RPMI7951 (cell line): ENCODE measurements at places on chromosomes 3 and 15.

GRCh38 chr15:70236341-70237086, 138.8 kb upstream of the TLE3 start:
- DNase-seq: peak; percentile 95

- DNase-seq: no peak
Measured at GRCh38 chr3:5828251-5828650, 640.7 kb downstream of the EDEM1 start.

DNA sequence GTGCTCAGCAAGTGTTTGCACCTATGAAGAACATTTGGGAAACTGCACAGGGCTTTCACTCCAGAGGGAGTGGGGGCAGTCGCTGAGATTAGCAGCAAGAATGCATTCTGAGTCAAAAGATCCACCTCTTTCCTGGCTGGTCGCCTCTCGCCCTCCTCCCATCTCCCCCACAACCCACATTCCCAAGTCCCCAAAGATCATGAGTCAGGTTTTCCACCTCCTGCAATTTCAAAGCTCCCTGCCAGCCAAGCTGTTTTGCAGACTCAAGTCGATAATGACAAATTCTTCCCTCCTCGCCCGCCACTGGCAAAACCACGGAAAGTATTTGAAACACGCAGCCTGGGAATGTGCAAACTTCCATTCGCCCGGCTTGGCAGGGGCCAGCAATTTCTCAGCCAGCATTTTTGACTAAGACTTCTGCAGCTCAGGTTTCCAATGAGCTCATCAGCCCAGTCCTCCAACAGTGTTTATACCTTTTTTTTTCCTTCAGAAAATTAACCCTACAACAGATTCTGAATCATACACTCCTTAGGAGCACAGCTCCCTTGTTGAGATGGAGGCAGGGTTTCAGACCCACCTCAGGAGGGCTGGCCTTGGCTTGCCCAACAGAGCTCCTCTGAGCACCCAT, 181.4 kb downstream of the SMAD6 start:
- peak; percentile 100 for DNase-seq

DNA sequence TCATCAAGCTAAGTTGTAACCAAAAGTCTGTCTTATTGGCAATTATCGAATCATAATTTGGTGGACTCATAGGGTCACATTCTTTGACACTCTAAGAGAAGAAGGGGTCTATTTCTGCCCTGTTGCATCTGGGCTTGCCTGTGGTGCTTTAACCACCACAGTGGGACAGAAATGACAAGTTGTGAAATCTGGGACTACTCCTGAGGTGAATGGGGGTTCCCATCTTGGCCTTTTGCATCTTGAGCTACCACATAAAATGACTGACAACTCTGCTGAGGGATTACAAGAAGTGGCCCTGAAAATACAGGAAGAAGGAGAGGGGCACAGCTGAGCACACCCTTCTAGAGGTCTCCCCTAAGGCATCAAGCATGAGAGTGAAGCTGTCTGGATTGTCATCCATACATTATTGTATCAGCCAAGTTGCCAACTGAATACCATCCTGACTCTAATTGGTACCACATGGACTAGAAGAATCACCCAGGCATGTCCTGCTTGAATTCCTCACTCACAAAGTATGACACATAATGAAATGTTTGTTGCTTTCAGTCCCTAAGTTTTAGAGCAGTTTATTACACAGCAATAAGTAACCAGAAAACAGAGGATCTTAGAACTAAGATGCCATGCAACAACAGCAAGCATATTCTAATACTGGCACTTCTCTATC, 306.5 kb downstream of the ROBO1 start:
- DNase-seq: peak; percentile 1

DNA sequence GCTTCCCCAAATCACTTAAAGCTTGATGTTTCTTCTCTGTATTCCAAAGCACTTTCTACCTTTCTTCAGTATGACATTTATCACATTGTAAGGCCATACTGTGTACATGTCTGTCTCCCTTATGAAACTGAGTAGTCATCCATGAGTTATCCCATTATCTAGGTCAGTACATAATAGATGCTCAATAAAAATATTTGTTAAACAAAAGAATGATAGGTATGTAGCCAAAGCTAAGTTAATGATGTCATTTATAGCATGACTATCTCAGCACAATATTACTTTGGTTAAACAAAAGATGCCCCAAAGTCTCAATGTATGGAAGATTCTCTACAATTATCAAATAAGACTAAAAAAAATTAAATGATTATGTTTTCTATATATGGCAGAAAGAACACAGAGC, 3.1 kb upstream of the TMCO5A start:
- no peak for DNase-seq

- no peak for DNase-seq
Measured at GRCh38 chr3:196988241-196989029, 19.8 kb upstream of the PIGZ start.

DNA sequence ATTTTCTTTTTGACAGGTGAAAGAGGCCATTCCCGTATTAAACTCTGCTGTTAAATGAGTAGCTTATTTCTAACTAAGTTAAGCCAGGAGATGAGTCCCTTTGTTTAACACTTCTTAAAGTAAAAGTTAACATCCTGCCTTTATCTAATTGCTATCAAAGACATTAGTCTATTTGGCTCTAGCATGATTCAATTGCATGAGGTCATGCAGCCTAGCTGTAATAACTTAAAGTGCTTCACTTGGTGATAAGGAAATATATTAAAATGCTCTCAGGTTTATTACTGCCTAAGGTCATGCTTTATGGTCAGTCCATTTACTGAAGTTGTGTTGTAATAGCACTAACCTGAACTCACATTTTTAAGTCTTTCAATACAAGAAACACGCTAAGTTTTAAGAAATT, 82.3 kb upstream of the MLF1 start:
- no peak for DNase-seq

DNA sequence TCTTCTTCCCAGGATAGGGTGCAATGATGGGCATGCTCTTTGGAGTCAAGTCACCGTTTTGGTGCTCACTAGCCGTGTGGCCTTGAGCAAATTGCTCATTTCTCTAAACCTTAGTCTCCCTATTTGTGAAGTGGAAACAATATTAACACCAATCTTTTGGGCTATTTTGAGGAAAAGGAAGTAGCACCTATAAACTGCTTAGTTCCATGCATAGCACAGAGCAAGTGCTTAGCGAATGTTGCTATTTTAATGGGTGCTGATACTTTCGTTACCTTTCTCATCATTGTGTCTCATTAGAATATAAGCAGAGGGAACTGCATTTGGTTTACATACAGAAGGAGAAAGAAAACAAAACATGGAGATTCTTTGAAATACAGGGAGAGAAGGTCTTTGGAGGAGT, 66.1 kb downstream of the BOC start:
- no peak for DNase-seq

GRCh38 chr3:117541721-117542120, 832.1 kb downstream of the TUSC7 start:
- DNase-seq: no peak

- DNase-seq: no peak
Measured at GRCh38 chr15:25688166-25688565, 175.0 kb downstream of the ATP10A start.

DNA sequence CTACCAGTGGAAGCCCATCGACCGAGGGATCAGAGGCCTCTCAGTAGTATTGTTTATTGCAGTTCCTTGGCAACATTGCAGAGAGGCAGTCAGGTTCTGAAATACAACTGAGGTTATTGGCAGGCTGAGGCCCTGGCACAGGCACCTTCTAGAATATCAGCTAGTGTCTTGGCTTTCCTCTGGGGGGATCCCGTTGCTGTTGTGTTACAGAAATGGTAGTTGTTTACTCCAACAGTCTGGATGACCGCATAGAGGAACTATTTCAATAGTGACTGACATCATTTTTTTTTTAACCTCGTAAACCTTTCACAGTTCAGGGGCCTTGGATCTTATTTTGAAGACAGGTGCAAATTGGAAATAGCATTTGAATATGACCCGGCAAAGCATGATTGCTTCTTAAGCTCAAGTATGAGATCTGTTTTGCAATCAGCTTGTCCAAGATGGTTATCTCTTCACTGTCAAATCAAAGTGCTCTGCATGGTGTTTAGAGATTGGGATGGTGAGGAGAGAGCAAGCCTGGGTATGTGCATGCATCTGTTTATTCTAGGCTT, 63.9 kb downstream of the PGPEP1L start:
- DNase-seq: no peak

- DNase-seq: no peak
Measured at GRCh38 chr3:88137836-88138235, 11.9 kb upstream of the C3orf38 start.

GRCh38 chr15:85672332-85673084, 122.2 kb downstream of the KLHL25 start:
- peak; percentile 19 for DNase-seq

- DNase-seq: peak; percentile 55
Measured at GRCh38 chr3:122030381-122031122, 8.5 kb upstream of the ILDR1 start.

- no peak for DNase-seq
Measured at GRCh38 chr15:56148064-56148463, 95.6 kb downstream of the RFX7 start.

GRCh38 chr3:61315871-61316270, 64.6 kb upstream of the FHIT start:
- peak; percentile 27 for DNase-seq

DNA sequence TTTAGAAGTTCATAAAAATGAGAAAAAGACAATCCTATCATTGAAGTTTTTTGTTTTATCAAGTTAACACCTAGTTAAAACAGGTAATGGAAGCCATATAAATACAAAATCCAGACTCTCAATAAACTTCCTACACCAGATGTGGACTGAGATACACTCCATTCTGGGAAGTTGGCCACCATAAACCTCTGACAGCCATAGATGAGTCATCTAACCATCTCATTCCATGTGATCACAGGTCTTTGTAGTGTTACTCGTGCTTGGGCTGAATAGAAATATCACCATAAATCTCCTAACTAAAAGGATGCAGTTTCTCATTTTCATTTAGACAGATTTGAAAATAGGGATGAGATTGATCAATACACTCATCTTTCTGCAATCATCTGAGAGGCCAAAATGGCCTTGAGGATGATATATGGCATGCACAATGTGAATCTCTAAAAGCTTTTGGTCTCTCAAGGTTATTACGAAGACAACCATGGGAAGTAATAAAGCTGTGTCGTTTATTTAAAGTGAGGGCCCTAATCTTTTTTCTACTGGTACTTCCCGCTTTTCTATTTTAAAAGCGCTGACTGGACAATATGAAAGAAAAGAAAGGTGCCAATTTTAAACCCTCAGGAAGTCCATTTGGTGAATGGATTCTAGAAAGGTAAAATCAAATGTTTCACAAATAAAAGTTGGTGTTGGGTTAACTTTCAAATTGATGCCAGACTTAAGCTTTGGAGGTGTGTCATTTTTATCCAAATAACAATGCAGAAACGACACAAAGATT, 155.5 kb downstream of the POLR2M start:
- peak; percentile 87 for DNase-seq

DNA sequence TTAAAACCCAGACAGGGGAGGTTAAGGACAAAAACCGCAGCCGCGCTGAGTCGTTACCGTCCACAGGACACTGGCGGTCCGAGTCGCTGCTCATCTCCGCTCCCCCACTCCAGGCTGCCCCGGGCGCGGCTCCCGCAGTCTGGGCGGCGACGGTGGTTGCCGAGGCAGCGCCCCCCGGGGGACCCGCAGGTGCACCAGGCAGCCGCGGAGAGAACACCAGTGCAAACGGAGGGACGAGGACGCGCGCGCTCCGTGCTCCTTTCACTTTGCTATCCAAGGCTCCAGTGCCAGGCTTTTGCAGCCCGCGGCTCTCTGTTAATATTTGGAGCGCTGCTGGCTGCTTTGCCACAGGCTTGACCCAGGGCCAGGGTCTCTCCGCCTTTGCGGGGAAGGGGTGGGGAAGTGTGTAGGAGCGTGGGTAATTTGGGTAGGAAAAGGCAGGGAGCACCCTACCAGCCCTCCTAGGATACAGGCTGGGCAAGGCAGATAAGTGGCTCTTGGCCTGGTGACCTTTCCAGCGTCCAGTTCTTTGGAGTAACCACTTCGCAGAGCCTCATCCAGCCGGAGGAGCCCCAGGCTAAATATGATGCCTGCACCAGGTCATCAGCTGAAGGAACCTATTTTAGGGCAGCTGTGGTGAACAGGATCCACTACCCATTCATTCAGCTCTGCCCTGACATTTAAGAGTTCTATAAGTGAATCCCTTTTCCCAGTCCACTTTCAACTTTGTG, at the start of gene GADL1:
TSS of gene GADL1 (minus strand) at position 141 of the 731 bp plus-strand sequence. CDS start at position 94, 47 bp downstream.
- DNase-seq: peak; percentile 48

GRCh38 chr3:172315401-172316091, 132.7 kb downstream of the GHSR start:
- peak; percentile 68 for DNase-seq
